ENCODE measurements at places on chromosomes 13 and 19.

DNA sequence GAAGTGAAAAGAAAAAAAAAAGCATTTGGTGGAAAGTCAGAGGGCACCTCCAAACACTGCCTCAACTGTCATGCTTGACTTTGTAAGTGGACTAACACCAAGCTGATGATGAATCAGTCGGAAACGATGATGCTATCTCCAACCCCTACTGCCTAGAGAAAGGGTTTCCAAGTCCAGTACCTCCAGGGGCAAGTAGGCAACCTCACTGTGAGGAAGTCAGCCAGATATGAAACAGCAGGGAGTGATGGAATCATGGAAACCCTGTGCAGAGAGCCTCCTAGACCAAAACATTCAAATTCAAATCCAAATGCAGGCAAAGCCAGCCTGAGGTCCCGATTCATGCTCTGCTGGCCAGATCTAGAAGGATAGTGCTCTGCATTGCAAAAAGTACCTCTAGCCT lies 100.9 kb upstream of the SERP2 start:
- DNase-seq: no peak

GRCh38 chr13:20559659-20560356 lies 7.1 kb upstream of the IFT88 start:
- no peak for DNase-seq

GRCh38 chr13:24672141-24673132 lies 7.8 kb upstream of the ATP12A start:
- DNase-seq: no peak

DNA sequence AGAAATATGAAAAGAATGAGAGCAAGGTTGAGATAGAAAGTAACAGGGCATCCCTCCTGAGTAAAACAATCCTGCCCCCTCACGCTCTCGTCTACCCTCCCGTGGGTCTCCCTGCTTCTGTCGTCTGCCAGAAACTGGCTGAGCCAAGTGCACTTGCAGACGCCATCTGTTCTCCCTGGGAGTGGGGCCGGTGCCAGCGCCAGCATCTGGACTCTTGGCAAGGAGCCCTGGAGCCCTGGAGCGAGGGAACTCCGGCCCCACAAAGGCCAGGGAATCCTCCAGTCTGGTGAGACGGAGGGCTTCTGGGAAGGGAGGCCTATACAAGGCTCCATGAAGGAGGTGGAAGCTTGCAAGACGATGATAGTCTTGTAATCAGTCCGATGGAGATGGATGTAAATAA lies 2.3 kb upstream of the TMEM91 start:
- no peak for DNase-seq

- DNase-seq: no peak
Observed at GRCh38 chr13:38785490-38785889, 98.6 kb downstream of the FREM2 start.

DNA sequence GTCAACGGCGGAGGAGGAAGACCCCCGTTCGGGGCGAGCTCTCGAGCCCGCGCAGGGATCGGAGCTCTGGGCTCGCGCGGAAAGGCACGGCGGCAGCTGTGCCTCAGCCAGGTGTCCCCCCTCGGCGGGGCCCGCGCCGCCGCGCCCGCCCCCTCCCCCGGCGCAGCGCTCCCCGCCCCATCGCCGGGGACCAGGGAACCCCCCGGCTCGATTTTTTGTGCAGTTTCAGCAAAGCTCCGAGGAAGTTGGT lies 110.0 kb downstream of the KCNRG start:
- DNase-seq: no peak

DNA sequence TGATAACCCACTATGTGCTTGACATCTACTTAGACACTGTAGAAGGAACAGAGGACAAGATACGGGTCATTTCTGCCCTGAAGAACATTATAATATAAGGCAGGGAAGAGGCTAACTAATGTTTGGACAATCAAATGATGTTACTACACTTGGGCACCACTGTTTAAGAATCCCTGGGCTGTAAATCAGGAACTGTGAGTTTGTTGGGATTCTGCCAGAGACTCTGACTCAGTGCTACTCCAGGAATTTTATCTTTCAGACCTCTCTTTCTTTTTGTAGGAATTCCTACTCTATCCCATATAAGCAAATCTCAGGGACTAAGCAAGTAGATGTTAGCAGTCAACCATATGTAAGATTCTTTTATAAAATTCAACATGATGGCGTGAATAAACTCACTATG lies 3.1 kb upstream of the ZNF471 start:
- no peak for DNase-seq

GRCh38 chr19:19409631-19410030 lies 4.2 kb downstream of the GATAD2A start:
- no peak for DNase-seq

DNA sequence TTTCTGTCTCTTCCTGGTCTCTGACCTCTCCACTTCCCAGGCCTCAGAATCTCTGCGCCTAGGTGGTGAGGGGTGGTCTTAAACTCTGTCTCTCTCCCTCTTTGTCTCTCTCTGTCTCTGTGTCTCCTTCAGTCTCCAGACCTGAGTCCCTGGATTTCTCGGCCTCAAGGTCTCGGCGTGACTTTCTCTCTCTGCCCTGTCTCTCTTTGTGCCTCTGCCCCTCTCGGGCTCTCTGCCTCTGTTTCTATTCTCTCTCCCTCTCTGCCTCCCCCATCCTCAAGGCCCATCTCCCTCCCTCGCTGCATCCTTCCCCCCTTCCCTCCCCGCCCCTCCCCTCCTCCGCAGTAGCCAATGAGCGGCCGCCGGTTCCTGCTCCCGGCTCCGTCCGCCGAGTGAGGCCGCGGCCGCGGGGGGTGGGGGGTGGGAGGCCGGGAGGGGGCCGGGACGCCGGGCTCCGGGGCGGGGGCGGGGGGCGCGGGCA lies at the start of gene CACNG7:
Gene CACNG7 (plus strand): TSS at position 344 of the 481 bp plus-strand sequence. CDS start 3,554 bp downstream, outside the sequence.
- DNase-seq: no peak

DNA sequence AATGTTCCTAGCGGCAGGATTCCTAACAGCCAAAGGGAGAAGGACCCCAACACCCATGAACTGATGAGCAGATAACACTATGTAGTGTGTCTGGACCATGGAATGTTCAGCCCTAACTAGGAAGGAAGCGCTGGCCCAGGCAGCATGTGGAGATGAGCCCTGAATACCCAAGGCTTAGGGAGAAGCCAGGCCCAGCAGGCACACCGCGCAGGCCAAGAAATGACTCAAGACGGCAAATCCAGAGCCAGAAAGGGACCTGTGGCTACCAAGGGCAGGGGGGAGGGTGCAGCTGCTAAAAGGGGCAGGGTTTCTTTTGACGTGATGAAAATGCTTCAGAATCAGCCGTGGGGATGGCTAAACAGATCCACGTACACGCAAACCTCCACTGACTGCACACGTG lies 20.7 kb upstream of the TINCR start:
- DNase-seq: no peak

DNA sequence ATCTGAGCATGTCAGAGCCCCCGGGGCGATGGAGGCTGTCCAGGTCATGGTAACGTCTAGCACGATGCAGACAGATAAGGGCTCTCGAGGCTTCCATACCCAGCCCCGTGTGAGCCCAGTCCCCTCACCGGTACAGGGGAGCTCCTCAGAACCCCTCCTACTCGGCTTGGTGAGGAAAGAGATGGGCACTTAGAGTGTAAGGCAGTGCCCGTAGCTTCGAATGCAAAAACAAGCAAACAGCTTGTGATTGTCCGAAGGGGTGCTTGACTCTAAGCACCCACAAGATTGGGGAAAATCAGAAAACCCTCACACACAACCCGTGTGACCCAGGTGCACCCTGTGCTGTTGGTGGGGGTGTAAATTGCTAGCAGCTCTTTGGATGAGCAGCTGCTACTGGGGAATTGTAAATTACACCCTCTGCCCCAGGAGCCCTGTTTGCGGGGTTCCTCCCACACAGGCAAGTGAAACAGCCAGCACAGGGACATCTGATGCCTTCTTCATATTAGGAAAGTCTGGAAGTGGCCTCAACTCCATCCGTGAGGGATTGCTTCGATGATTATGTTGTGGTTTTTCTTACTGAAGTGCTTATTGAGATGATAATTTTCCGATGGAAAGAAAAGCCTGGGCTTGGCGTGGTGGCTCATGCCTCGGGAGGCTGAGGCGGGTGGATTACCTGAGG lies 918 bp upstream of the PSPN start:
- no peak for DNase-seq
